Suprapubic skin (tissue), 4 donors: ENCODE measurements at places on chromosomes 2 and 18.

DNA sequence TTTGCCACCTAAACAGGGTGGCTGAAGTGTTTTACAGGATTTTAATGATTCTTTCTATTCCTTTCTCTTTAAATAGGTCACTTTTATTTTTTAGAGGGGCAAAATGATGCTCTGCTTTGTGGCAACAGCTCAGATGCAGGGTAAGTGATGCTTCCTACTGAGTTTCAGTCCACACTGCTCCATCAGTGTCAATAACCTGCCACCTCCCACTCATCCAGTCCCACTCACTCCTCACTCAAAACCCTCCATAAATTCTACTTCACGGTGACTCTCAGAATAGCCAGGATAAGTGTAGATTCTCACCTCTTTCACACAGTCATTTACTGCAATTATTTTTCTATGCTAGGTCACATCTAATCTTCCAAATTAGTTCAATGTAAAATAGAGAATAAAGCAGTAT lies 72.7 kb downstream of the SCN2A start:
- H3K4me1 ChIP-seq, result no peaks in the 10 kb centered on the region
- no peak for DNase-seq
- no peak overlapping the region for H3K4me3 ChIP-seq
- no peak overlapping the region for H3K27ac ChIP-seq

DNA sequence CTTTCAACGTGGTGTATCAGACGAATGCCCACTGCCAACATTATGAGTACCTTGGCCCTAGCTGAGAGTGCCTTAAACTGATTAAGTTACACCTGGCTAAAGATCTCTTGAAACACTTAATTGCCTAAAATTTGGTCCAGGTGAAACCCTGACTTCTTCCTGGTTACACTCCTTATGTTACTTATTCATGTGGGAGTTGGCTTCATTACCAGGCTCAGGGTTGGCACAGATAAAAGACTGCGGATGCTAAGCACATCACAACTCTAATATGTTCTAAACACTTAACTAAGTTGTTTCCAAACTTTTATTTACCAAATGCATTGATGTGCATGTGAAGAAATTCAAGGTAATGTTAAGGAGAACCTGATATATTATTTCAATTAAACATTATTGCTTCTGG lies 298.9 kb downstream of the TCF4 start:
- H3K4me1 ChIP-seq, result peaks cover 20% of the 10 kb centered on the region
- DNase-seq, result no peak
- H3K27ac ChIP-seq, result no peak overlapping the region

DNA sequence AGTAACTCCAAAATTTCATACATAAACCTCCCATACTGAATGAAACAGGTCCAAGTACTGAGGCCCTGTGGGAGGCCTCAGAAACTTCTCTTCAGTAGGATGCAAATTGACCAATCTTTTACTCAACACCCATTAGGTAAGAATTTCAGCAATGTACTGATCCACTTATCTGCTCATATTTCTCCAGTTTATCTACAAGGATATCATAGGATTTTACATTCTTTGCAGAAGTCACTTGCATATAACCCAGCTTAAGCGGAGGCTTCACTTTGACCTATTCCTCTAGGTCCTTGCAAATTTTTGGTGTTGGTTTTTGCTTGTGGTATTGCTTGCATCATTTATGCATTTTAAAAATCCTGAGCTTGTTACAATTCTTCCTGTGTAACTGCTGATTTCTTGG lies 28.8 kb upstream of the SLC3A1 start:
- DNase-seq, result no peak
- no peak overlapping the region for H3K4me3 ChIP-seq
- no peaks in the 10 kb centered on the region for H3K36me3 ChIP-seq
- H3K27ac ChIP-seq, result no peak overlapping the region

GRCh38 chr2:84631047-84631446 lies 114.7 kb downstream of the DNAH6 start:
- H3K27ac ChIP-seq, result no peak overlapping the region
- H3K4me3 ChIP-seq, result no peak overlapping the region
- DNase-seq, result no peak
- H3K4me1 ChIP-seq, result no peaks in the 10 kb centered on the region

DNA sequence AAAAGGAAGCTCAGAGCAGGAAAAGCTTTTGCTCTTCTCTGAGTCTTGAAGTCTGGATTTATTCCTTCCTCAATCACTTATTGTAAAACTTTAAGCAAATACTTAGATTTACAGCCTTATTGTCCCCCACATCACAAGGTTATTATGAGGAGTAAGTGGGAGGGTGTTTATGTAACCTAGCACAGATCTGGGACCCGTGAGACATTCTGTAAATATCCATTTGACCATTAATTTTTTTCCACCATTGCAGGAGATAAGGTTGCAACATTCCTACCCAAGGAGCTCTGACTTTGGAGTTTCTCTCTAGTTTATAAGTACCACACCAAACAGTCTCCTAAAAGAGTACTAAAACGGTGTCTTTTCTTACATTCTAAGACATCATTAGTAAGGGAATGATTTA lies 52.1 kb upstream of the CTIF start:
- H3K27me3 ChIP-seq, result no peaks in the 10 kb centered on the region
- no peak for DNase-seq
- no peaks in the 10 kb centered on the region for H3K4me1 ChIP-seq
- no peak overlapping the region for H3K4me3 ChIP-seq
